Activated CD4-positive, alpha-beta T cell treated with anti-CD3 and anti-CD28 coated beads for 4 hours (primary cell): ENCODE measurements at places on chromosomes 16 and 17.

- DNase-seq = no peak
These were observed 112.0 kb upstream of the SMURF2 start for GRCh38 chr17:64773836-64774761.

DNA sequence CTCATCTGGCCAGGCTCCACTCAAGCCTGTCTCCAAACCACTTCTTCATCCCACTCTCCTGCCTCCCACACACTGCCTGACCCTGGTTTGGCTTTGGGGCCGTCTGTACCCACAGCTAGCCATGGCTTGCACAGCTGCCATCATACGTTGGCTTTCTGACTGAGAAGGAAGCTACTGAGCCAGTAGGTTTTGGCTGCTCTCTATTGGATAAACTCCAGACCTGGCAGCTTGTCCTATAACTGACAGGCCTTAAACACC lies 3.9 kb downstream of the MIF4GD start:
- DNase-seq = no peak

DNA sequence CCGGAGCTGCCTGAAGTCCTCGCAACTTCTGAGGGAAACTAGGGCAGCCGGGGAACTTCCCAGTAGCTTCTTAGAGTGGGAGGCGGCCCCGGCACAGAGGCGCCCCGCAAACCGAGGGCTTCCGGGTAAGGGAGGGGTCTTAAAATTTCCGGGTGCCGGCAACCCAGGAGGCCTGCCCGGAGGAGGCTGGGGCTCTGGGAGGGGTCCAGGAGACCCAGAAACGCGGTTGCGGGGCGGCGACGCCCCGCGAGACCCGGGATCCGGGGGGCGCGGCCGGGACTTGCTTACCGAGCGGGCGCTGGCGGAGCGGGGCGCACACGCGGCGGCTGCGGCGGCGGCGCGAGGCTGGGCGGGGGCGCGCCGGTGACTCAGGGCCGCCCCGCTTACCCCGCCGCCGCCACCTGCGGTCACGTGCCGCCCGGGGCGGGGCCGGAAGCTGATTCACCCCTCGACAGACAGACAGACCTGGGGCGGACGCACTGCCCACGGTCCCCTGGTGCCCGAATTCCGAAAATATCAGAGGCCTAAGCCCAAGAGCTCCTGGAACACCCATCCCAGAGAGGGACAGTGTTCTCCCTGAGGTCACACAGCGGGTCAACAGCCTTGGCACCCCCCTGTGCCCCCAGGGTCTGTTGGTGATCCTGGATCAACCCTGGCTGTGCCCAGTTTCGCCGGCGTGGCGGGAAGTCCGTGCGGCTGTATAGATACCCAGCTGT lies at the start of gene FAM83G:
Gene FAM83G, minus strand, starts transcription at position 344 of the 716 bp plus-strand sequence. CDS start 723 bp downstream, outside the sequence.
- DNase-seq = peak; percentile 92

- no peak for DNase-seq
These were observed 175.3 kb upstream of the HS3ST3A1 start for GRCh38 chr17:13777003-13777402.

DNA sequence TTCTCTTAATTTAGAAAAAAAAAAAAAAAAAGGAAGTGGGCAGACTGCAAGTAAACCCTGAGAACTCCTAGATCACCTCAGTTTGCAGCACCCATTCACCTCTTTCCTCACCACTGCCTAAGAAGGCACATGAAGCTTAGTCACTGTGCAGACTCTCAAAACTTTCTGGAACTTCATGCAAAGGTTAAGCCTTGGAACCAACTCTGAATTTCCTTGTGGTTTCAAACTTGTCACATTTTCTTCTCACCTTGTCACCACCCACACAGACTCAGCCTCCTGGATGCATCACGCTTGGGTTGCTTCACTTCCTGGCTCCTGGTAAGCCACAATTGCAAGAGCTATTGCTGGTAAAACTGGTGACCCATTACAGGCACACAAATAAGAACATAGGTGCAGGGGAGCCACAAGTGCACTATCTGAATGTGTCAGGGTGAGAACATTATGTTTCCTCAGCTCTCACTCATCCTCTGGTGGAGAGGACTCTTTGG lies 15.0 kb upstream of the CPD start:
- peak; percentile 83 for DNase-seq

GRCh38 chr17:53353919-53354351 lies 468.8 kb upstream of the KIF2B start:
- DNase-seq = no peak

GRCh38 chr17:65035704-65036103 lies 20.8 kb downstream of the GNA13 start:
- no peak for DNase-seq

- no peak for DNase-seq
These were observed 312.7 kb upstream of the KCNJ16 start for GRCh38 chr17:69762359-69762758.

GRCh38 chr16:56341656-56342399 lies 83.5 kb downstream of the AMFR start:
- no peak for DNase-seq

DNA sequence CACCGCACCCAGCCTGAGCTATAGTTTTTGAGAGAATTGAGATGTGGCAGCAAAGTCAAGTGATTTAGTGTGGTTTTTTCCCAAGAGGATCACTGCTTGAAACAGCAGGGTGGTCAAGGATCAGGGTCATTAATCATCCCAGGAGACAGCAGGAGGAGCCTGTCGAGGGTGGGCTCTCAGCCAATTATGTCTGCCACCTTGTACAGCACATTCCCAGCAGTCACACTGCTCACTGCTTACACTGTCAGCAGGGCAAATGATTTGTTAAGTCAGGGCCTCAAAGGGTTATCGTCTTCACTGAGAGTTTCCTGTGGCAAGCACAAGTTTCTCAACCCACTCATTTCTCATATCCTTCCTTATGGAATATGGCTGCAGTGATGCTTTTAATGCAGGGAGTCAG lies 13.2 kb downstream of the B3GNT9 start:
- no peak for DNase-seq

DNA sequence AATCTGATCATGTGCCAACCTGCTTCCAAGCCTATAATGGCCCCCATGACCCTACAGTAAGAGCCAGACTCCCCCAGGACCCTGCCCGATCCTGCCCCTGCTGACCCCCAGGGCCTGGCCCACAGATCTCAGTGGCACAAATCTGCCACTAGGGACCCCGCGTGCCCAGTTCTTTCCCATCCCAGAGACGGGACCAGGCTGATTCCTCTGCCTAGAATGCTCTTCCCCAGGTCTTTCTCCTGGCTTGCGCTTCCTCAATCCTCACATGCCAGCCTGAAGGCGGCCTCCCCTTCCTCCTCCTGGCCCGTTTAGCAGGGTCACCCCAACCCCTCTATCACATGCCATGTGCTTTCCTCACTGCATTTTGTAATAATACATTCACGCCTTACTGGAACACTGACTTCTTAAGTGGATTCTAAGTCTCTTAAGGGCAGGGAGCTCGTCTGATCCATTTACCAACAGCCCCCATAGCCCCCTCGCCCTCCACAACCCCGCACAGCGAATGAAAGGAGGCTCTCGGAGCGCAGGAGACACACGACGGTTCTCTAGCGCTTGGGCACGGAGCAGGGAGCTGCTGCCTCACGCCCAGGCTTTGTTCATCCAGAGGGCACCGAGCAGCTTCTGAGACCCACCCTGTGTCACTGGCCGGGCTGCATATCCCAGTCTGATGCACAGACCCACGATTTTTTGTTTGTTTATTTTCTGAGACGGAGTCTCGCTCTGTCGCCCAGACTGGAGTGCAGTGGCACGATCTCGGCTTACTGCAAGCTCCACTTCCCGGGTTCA lies 1.2 kb downstream of the TRIM65 start:
- DNase-seq = no peak

DNA sequence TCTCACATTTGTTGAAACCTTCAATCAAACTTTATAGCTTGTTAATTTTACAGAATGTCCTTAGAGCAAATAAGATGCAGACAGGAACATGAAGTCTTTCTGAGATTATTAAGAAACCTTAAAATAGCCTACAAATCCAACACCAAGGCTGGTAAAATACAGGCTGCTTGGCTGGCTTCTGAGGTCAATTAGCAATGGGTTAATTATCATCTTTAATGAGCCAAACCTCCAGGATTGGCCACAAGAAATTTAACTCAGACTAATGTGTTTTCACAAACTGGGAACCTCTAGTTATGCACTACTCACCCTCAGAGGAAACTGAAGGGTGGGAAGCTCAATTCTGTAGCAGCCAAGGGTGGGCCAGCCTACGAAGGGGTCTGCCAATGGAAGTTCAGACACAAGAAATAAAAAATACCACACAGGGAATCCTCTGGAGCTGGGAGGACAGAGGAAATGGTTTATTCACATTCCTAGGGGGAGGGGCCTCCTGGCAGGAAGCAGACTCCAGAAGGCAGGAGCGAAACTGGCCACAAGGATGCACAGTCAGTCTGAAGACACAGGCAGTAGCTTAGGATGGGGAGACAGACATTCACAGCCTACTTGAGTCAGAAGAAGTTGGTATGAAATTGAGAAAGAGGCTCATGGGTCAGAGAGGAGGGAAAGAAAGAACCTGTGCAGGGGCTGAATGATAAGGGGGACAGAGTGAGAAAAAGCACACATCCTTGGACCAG lies 36.1 kb downstream of the HIC1 start:
- no peak for DNase-seq

GRCh38 chr17:76467809-76468633 lies 618 bp downstream of the AANAT start:
- DNase-seq = no peak
